ENCODE measurements at places on chromosomes 1 and 21. TPM values are rescaled to one million over a fixed set of nuclear protein-coding genes. Genes with fewer than 3 reads are reported as not detected.

DNA sequence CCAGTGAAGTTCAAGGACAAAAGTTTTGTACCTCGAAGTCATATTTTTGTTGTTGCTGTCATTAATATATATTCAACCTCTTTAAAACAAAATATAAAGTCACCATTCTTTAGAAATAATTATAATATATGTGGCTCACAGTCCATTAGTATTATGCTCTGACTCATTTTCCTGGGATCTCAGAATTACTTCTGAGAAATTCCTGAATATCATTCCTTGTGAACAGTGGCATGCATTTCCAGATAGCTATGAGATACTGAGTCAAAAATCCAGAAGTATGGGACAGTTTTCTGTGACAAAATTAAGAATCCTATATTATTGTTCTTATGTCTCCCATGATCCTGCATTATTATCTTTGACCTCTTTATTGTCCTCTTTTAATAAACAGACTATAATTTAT lies 13.8 kb upstream of the RGS21 start:
- DNase-seq, result no peak

DNA sequence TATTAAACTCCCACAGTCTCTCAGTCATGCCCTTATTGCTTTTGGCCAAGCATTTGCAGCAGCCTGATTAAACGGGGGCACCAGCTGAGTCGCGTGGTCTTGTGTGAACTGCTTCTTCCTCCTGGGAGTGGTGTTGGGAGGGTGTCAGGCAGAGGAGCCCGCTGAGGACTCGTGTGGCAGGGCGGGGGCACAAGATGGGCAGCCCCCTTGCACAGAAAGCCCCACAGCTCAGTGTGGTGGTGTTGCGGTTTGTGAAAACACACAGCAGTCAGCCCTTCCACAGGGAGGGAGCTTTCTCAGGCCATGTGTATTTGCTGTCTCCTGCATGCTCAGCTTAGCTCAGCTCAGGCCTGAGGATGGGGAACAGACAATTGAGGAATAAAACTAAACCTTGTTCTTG lies 22.4 kb downstream of the PEX14 start:
- no peak for DNase-seq

DNA sequence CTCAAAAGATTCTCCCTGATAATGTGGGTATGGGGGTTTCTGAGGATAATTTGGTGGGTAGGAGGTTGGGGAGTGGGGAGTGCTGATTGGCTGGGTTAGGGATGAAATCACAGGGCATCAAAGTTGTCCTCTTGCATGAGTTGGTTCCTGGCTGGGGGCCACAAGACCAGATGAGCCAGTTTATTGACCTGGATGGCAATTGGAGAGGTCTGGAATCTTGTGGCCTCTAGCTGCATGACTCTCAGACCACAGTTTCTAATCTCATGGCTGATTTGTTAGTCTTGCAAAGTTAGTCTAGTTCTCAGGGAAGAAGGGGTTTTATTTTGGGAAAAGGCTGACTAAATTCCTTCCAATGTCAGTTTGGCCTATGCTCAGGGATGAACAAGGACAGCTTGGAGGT lies 3.3 kb upstream of the GBP1 start:
- no peak for DNase-seq

DNA sequence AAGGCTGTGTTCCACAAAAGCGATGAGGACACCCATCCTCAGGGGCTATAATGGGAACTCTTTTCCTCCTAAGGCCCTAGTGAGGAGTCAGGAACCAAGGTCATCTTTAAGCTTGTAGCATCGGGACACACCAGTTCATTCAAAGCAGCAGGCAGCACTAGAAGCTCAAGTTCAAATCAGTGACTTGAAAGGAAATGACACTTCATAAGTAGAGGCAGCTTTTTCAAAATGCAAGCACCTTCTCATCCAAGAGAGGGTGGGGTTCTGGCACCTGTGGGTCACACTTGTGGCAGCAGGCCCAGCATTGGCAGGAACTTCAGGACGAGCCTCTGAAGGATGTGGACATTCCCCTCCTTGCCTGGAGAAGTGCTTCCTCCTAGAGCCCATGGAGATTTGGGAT lies 496.3 kb downstream of the KIF26B start:
- DNase-seq, result no peak

- no peak for DNase-seq
These were observed 78.1 kb upstream of the B3GALT2 start for GRCh38 chr1:193264313-193265065.

GRCh38 chr1:208058267-208058666 lies 147.3 kb upstream of the CD34 start:
- DNase-seq, result no peak

GRCh38 chr1:41515778-41516167 lies 31.3 kb upstream of the EDN2 start:
- no peak for DNase-seq

Gene TCP10L
- total RNA-seq, result 3.7 TPM

DNA sequence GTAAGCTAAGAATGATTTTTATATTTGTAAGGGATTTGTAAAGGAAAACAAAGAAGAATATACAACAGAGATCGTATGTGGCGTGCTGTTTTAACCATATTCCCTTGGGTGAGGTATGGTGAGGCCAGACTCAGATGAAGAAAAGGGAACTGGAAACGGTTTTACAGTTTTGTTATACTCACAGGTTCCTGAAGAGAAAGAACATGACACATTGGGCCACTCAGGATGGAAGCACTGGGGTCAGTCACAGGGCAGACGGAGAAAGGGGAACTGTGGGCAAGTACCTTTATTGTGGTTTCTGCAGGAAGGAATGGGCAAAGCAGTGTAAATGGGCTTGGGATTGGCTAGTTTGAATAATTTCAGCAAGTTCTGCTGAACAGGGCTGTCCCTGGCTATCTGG lies 177.4 kb downstream of the LBR start:
- no peak for DNase-seq

Gene CD1E
- not detected for total RNA-seq

DNA sequence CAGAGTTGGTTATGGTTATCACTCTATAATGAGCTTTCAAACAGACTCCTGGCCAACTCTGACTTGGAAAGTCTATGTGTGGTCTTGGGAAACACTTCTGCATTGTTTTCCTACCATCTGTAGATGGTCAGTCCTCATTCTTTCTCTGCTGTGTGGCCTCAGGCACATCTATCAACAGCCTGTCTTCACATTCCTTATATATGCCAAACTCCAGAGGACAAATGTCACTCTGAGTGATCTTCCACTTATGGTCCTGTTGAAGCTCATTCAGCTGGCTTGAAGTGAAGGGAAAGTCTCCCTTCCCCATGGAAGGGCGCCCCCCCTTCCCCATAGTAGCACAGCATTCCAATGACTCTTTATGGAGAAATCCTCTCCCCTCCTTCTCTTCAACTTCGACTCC lies 58.7 kb downstream of the VANGL2 start:
- DNase-seq, result peak; percentile 18

DNA sequence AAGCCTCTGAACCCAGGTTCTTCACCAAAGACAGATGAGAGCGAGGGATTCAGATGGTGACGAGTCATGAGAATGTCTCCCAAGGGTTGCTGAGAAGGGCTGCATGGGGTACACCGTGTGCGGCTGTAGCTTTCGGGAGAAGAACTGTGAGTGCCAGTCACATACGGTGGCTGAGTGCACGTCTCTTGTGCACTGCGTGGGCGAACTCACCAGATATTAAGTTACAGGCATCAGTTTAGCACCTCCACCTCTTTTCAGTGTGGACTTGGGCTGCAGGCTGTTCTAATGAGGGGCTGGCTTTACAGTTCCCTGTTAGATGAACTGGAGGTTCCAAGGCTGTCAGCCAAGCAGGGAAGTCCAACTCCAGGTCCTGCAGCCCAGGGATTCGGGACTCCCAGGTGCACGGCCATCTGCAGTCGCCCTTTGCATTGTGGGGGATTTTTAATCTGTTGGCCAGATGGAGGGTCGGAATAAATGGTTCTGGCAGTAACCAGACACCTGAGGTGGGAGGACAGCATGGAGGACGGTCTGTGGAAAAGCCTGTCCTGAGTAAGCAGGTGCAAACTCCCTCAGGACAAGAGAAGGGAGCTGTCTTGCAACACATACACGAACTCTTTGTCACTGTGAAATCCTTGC lies 26.5 kb upstream of the AVPR1B start:
- DNase-seq, result no peak

DNA sequence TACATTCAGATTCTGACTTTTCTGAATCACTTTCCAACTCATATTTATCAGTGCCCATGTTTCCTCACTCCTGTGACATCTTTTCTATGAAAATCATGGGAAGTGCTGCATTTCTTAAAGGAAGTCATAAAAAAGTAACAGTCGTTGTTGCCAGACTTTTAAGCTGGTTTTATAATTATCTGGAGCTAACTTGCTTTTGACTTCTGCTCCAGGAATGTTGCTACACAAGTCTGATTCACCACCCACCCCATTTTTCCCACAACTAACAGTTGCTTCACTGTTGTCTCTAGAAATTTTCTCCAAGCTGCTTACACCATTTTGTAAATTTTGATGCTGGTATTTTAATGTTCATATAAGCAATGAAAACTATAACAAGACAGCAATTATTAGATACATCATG lies 12.2 kb downstream of the FCRLB start:
- no peak for DNase-seq

- no peak for DNase-seq
These were observed 485.7 kb downstream of the AJAP1 start for GRCh38 chr1:5140136-5140535.

DNA sequence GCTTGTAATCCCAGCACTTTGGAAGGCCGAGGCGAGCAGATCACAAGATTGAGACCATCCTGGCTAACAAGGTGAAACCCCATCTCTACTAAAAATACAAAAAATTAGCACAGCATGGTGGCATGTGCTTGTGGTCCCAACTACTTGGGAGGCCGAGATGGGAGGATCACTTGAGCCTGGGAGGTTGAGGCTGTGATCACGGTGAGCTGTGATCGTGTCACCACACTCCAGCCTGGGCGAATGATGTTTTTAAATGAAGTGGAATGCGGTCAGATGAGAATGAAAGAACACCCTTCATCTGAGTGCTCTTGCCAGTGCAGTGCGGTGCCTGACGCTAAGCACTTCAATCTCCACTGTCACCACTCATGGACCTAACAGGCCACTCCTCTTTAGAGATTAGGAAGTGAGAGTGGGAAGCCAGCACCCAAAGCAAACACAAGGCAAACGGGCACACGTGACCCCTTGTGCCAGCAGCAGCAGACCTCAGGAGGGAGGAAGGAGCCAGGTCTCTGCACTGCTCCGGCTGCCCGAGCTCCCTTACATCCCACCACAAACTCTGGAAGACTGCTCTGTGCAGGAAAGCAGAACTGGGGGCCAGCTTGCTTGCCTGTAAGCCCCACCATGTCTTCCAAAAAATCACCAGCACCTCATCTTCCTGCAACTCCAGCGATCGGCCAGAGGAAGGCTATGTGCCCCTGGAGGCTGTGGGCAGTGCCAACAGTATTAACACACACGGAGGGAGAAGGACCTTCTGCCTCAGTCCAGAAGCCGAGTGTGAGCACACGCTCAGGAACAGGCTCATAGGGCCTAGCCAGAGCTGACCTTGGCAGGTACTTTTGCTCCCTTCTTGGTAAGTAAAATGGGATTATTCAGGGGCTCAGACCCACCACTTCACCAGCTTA lies 9.7 kb downstream of the CTNNBIP1 start:
- DNase-seq, result no peak

Gene FCRLA
- not detected for total RNA-seq

- no peak for DNase-seq
These were observed 21.6 kb downstream of the METTL13 start for GRCh38 chr1:171803045-171803444.

- no peak for DNase-seq
These were observed 22.6 kb upstream of the ASAP3 start for GRCh38 chr1:23506376-23507107.

GRCh38 chr1:53508991-53509666 lies 49.9 kb downstream of the DMRTB1 start:
- no peak for DNase-seq

- no peak for DNase-seq
These were observed 33.3 kb upstream of the FAM89A start for GRCh38 chr1:231073331-231073730.

GRCh38 chr1:115718011-115718754 lies 50.3 kb downstream of the CASQ2 start:
- DNase-seq, result no peak

Data from neural progenitor cell (in vitro differentiated cells).